ENCODE measurements at places on chromosomes 2 and 18. TPM values are rescaled to one million over a fixed set of nuclear protein-coding genes. Genes with fewer than 3 reads are reported as not detected.

The OTX1 gene
- total RNA-seq: not detected

The HOXD3 gene
- total RNA-seq: not detected

- DNase-seq: no peak
Measured at GRCh38 chr18:50138181-50139064, 56.5 kb downstream of the MYO5B start.

DNA sequence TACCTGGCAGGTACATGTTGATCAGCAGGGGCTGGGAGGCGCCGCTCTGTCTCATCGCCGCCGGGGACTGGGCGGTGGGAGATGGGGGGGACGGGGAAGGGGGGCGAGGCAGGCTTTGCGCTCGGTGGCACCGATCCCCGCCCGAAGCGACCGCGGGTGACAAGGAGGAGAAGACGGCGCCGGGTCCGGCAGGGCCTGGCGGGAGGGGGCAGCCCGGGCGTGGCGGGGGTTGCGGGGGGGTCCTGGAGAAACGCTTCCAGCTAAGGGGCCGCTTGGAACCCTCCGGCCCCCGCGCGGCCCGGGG, at the start of gene FEV:
Gene FEV (minus strand): TSS at position 164 of the 304 bp plus-strand sequence. CDS start 109 bp downstream, at position 55.
- no peak for DNase-seq

DNA sequence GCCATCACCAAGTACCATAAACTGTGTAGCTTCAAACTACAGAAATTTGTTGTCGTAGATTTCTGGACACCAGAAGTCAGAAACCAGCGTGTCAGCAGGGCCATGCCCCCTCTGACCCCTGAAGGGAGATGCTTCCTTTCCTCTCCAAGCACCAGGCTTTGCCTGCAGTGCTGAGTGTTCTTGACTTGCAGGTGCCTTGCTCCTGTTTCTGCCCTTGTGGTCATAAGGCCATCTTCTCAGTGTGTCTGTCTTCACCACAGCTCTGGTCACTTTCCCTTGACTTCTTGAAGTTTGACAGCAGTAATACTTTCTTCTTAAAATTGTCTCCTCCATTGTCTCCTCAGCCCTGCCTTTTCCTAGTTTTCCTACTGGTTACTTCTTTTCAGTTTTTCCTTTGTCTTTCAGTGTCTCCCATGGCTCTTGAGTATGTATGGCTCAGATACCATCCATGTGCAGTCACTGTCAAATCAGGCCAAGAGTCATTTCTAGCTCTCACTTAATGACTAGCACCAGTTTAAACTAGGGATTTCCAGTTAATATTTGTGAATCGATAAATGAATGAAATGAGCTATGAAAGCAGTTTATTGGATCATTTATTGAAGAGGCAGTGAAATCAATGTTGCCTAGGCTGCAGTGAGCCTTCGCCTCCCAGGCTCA, 91.2 kb upstream of the RANBP2 start:
- no peak for DNase-seq

DNA sequence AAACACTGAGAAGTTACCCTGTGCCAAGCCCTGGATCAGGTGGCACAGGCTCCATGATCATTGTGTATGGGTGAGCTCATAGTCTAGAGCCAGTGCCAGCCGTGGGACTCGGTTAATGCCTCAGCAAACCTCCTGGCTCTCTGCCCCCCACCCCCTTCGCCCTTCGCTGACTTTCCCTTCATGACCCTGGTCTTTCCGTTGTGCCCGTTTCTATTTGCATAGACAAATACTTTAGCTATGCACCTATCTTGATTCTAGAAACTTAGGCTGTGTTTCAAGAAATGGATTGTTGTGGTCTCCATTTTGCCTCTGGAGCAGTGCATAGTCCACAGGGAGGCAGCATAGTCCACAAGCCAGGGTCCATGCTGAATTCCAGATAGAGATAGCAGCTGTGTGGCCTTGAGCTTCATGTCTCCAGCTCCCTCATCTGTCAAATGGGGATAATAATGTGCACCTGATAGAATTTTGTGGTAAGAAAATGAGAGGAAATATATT, 44.8 kb upstream of the KDM3A start:
- no peak for DNase-seq

DNA sequence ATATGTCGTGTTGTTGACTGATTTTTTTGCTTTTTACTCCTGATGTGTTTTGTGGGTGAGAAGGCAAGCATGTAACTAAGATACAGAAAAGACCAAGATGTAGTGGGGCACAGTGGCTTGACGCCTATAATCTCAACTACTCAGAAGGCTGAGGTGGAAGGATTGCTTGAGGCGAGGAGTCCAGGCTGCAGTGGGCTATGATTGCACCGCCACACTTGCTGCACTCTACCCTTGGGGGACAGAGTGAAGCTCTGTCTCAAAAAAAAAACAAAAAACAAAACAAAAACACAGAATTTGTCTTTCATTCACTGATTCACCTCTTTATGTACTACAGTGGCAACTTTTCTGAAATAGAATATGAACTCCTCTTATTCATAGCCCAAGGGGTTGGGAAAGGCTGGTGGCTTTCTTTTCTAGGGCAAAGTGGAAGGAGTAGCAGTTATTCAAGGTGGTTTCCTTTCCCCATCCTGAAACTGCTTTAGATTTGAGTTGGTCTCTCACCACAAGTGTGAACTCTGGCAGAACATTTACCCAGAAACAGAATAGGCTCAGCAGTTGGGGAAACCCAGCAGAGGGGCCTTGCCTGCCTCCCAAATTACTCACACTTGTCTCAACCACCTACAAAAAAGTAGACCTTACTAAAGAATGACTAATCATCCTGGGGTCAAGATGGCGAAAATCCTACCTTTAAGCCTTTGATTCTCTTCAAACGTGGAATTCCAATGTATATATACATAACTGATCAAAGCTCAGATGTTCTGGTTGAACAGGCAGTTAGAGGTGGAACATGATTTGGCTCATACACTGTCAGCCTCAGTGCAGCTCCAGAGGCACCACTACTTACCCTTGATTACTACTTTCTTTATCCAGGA, 6.5 kb downstream of the TANK start:
- no peak for DNase-seq

GRCh38 chr2:47079515-47080412, 75.3 kb downstream of the STPG4 start:
- DNase-seq: no peak

GRCh38 chr2:176652300-176653182, 383.3 kb downstream of the MTX2 start:
- DNase-seq: no peak

GRCh38 chr18:2049986-2050385, 521.3 kb downstream of the METTL4 start:
- DNase-seq: no peak

- DNase-seq: no peak
Measured at GRCh38 chr2:168363347-168364092, 92.6 kb upstream of the CERS6 start.

DNA sequence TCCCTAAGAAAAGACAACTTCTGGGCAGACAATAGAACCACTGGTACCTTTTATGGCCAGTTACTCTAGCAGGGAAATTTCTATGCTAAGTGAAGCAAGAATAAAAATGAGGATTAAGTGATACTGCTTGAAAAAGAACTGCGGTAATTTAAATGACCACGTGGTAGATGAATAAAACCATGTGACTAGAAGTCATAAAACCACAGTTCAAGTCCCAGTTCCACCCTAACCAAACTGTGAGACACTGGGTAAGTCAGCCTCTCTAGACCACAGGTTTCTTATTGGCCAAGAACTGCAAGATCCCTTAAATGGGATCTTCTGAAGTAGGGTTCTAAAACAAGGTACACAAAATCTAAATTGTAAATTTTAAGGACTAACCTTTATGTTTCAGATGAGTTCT, 12.7 kb downstream of the TMEM237 start:
- DNase-seq: no peak

- no peak for DNase-seq
Measured at GRCh38 chr2:39375917-39376316, 61.2 kb downstream of the MAP4K3 start.

GRCh38 chr2:100422320-100423055, 5.0 kb upstream of the CHST10 start:
- DNase-seq: no peak

- DNase-seq: no peak
Measured at GRCh38 chr2:3189961-3190360, 187.7 kb downstream of the EIPR1 start.

DNA sequence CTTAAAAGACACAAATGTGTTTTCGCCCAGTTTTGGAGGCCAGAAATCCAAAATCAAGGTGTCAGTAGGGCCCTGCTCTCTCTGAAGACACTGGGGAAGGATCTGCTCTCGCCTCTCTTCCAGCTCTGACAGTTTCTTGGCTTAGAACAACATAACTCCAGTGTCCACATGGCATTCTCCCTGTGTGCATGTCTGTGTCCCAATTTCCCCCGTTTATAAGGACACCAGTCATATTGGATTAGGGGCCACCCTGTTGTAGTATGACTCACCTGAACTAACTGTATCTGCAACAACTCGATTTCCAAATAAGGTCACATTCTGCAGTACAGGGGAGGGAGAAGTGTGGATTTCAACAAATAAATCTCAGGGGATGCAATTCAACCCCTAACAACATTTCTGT, 263.2 kb downstream of the SS18 start:
- DNase-seq: no peak

DNA sequence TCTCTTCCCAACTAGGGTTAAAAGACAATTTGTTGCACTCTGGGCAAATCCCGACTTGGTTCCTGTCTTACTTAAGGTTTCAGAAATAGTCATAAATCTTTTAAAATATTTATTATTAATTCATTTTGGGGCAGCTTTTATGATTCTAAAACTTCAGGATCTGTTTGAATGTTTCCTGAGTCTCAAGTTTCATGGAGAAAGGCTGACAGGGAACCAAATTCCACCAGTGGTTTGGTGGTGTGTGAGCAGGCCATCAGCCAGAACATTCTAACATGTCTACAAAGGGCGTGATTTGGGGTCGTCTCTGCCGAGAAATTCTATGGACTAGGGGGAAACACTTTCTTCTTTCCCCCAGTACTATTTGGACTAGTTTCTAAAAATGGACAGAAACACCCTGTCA, 366.4 kb downstream of the ZNF521 start:
- no peak for DNase-seq

- no peak for DNase-seq
Measured at GRCh38 chr2:60836491-60836890, 44.9 kb upstream of the REL start.

DNA sequence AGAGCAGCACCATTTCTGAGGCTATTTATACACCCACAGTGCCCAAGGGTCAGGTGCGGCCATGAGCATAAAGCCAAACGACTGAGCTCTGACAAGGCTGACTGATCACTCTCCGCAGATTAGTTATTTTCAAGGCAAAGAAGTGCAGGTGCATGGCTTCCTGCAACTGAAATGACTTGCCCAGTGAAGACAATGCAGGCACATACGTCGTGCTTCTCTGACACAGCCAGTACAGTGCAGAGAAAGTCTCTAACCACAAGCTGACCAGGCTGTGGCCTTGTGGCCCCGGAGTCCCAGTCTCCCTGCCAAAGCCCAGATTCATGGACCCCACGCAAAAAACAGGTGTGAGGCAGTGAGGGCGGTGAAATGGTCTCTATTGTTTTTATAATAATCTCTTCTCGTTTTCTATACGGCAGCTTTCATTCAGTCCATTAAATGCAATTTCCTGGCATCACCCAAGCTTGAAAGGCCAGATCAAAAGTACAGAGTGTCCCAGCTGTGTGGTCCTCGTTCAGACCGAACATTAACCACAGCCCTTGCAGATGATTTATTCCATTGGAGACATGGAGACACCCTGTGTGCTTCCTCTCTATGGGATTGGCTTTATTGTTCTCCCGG, 447.0 kb upstream of the ID2 start:
- DNase-seq: peak; percentile 42

DNA sequence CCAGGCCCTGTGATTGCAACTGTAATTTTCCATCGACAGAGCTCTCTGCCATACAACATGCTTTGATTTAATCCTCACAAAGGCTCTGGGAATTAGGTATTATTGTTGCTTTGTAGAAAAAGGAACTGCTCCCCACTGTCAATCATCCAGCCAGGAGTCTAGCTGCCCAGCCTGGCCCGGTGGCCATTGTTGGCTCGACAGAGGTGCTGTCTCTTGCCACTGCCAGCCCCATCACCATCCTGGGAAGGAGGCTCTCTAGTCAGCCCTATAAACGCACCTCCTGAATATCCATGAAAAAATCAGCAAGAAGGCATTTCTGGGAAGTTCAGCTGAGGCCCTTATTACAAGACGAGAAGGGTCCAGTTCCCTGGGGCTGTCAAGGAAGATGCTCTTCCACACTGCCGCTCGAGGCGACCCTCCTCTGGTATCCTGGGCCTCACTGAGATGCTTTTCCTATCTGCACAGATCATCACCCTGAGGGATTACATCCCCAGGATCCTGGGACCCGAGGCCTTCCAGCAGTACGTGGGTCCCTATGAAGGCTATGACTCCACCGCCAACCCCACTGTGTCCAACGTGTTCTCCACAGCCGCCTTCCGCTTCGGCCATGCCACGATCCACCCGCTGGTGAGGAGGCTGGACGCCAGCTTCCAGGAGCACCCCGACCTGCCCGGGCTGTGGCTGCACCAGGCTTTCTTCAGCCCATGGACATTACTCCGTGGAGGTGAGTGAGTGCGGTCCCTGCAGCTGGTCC, 71.0 kb downstream of the TPO start:
- no peak for DNase-seq

DNA sequence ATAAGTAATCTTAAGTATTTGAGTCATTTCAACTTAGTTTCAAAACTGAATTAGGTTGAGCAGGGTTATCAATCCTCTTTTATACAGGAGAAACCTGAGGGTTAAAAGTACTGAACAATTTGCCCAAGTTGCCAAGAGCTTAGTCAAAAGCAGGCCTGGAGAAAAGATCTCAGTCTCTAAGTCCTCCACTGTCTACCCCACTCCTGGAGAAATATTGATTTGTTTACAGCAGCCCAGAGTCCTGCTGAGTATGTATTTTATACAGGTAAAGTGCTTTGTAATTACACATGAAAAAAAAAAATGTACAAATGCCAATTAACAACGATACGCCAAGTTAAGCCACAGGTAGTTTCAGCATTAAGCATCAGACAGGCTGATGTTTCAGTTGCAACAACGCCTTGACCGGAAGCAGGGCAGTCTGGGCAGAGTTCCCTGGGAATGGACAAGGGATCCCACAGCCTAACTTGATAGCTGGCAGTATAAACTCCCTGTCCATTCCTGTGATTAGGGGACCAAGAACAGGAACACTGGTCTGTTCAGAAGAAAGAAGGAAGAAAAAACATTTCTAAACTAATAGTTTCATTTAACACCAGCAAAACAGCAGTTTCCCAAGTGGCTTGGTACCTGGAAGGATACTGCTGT, 132.9 kb downstream of the MYO5B start:
- no peak for DNase-seq

All from osteocyte (in vitro differentiated cells).